Cortex of kidney (tissue), 1 donor: ENCODE measurements at places on chromosomes 3 and 15.

- DNase-seq, result no peak
Observed at GRCh38 chr3:126490619-126491018, 14.9 kb upstream of the ZXDC start.

- no peak for DNase-seq
Observed at GRCh38 chr15:30023798-30024295, 58.9 kb upstream of the GOLGA8J start.

GRCh38 chr3:127448671-127449070 lies 141.9 kb downstream of the TPRA1 start:
- DNase-seq, result no peak

DNA sequence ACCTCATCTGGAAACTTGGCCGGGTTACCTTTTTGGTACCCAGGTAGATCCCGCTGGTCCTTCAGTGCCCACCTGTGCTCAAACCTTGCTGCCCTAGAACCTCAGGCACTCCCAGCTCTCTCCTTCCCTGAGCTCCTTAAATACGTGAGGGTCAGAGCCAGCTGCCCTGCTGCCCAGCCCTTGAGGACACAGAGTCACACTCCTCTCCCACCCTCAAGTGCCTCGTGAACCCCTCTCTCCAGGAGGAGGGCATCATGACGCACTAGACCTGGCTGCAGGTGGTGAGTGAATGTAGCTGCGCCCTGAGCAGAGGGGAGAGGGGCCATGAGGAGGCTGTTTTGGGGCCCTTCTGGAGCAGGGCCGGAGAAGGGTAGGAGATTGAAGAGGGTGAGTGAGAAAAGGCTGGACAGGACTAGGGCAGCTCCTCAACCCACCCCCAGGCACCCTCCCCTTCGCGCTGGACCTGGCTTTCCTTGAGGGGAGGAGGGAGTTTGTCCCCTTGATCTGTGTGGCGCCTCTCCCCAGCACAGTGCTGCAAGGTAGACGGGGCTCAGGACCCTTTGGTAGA lies 941 bp downstream of the SLC12A8 start:
- DNase-seq, result no peak

GRCh38 chr15:20351448-20351971 lies 190.1 kb downstream of the GOLGA6L6 start:
- DNase-seq, result no peak

GRCh38 chr3:23038471-23038870 lies 164.7 kb upstream of the UBE2E2 start:
- no peak for DNase-seq

- no peak for DNase-seq
Observed at GRCh38 chr15:99101501-99101900, 3.4 kb upstream of the SYNM start.

- no peak for DNase-seq
Observed at GRCh38 chr3:60759439-60759838, 491.8 kb downstream of the FHIT start.

GRCh38 chr3:158842976-158843375 lies 41.1 kb downstream of the MFSD1 start:
- DNase-seq, result no peak

- no peak for DNase-seq
Observed at GRCh38 chr3:160707187-160707794, 30.3 kb downstream of the ARL14 start.

DNA sequence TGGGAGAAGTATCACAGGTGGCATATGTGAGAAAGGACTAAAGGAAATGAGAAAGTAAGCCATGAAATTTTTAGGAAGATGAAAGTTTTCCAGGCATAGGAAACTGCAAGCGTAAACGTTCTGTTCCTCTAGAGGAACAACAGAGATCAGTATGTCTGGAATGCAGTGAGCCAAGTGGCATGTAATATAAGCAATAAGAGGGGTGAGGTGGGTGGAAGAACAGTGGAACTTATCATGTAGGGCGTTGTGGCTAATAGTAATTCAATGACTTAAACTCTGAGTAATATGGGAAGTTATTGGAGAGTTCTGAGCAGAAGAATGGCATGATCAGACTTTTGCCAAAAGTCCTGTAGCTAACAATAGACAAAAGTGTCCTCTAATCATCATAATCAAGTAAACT lies 902.9 kb downstream of the EPHA3 start:
- no peak for DNase-seq

DNA sequence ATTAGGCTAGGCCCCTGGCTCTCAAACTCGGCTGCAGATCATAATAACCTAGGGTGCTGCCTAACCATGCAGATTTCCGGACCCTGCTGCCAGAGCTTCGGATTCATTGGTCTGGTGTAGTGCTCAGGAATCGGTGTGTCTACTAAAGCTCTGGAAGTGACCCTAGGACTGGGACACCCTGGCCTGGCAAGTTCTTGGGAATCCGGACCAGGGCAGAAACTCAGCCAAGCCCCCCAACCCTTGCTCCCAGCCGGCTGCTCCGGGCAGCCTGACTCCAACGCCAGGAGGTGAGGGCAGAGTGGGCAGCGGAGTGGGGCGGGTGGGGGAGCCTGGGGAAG lies 23.0 kb downstream of the IGDCC3 start:
- DNase-seq, result no peak

DNA sequence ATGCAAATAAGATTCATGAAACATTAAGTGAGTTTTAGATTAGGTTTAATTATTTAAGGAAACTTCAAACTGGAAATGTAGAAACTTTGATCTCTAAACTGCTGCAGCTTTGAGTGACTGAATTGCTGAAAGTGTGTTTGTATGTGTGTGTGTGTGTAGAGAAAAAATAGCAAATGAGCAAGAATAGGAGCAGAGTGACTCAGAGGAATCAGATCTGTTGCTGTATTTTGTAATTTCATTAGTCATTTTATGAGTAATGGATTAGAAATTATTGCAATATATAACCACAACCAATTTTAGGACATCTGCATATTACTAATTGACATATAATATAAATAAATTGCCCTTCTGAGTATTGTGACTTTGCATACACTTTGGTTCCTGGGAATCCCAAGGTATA lies 52.8 kb upstream of the SLC9A9 start:
- DNase-seq, result no peak

GRCh38 chr3:47315069-47315647 lies 32.4 kb downstream of the KLHL18 start:
- no peak for DNase-seq

DNA sequence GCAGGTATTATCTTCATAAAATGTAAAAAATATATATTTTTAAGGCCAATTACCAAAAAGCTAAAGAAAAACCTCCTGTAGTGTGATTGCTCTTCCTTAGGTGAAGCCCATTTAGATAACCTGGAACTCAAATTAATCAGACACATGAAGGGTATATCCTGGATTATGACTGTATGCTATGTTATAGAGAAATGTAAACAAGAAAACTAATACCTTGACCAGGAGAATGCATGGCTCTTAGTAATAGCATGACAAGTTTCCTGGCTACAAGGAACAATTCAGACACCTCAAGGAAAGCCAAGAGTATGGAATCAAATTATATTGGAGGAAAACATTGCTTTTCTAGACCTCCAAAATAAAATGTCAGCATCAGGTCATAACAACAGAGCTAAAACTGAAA lies 14.0 kb upstream of the CFAP161 start:
- DNase-seq, result no peak

DNA sequence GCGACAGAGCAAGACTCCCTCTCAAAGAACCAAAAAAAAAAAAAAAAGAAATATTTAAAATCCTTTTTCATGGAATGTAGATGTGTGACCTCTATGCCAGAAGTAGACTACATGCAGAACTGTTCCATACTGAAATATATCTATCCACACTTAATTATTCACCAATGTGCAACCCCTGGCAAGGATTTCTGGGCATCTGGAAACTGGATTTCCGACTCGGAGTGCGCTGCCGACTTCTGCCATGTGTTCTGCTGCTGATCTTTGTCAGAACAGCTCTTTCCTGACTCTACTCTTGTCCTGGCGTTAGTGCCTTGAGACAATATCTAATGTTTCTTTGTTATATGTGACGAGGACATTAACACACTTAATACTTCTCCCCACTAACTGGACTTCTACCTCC lies 11.7 kb downstream of the LIPH start:
- no peak for DNase-seq

DNA sequence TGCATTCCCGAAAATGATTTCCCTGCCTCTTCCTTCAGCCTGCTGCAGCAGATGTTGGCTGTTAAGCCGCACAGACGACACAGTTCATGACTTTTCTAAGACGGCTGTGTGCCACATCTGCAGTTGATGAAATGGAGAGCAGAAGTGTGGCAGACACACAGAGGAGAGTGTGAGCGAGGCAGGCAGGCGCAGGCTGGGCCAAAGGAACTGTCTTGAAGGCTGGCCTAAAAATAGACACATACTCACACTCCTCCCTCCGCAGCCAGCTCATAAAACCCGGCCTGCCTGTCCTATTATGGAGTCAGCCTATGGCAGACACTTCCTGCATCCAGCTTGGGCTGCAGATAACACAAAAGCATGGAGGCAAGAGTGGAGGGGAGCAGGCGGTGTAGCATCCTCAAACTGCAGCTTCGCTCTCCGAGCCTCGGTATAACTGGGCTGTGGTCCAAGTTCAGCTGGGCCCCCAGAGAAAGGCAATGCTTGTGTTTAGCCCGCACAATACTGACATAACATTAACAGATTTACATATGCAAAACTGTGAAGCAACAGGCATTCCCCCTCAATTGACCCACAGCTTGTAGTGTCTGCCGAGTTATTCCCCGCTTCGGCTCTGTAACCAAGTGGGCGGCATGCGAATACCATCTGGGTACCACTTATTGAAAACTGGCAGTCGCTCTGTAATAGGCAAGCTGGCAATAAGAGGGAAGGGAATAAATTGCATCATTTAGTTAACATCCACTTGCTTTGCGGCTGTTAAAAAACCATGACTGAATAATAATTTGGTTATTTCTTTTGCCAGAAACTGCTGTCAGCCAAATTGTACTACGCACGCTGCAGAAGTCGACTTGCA lies 40.8 kb downstream of the FOXP1 start:
- DNase-seq, result no peak

DNA sequence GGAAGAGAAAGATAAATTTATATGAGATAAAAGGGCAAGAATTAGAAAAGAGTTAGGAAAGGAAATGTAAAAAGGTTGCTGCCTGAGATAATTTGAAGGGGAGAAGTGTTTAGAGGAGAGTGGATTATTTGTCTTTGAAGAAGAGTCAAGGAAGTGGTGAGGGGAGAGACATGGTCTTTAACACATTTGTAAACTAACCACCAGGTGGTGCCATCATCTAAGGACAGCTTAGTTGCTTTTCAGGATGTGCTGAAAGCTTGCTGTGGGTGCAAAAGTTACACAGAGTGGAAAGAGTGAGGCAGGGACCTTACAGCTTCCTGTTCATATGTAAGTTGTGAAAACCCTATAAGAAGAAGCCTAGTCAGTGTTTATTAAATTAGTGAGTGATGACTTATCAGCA lies 114.1 kb upstream of the DNAJC19 start:
- no peak for DNase-seq

- DNase-seq, result no peak
Observed at GRCh38 chr3:169244119-169244864, 419.2 kb downstream of the MECOM start.

GRCh38 chr3:149879872-149880271 lies 66.9 kb downstream of the RNF13 start:
- DNase-seq, result no peak
